NCI-H1436 (cell line): ENCODE measurements at places on chromosomes 11 and 22.
A peak's percentile ranks its signal among the peaks of the same experiment; 100 is the strongest.

DNA sequence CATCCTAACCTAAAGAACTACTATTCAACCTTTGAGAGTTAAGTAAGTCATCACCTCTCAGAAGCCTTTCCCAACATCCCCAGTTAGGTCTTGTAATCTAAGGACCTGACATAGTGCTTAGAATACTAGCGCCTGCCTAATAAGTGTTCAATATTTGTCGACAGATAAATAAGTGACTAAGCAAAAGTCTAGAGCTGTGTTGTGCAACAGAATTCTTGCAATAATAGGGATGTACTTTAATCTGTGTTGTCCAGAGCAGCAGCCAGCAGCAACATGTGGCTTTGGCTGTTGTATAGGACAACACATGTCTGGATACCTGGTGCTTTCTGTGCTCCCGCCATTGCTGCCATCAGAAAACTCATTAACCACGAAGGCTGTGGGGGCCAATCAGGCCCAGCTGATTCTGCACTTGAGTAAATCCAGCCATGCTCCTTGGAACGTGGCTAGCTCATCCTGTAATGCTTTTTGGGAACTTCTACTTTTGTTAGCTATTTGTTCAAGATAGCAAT lies 66.8 kb upstream of the NTM start:
- no peak for DNase-seq

GRCh38 chr22:24422102-24422665 lies 5.2 kb upstream of the ADORA2A start:
- DNase-seq: no peak

- no peak for DNase-seq
These were observed 179.2 kb downstream of the SPON1 start for GRCh38 chr11:14141676-14142075.

GRCh38 chr11:1049911-1050580 lies 13.5 kb upstream of the MUC6 start:
- no peak for DNase-seq

DNA sequence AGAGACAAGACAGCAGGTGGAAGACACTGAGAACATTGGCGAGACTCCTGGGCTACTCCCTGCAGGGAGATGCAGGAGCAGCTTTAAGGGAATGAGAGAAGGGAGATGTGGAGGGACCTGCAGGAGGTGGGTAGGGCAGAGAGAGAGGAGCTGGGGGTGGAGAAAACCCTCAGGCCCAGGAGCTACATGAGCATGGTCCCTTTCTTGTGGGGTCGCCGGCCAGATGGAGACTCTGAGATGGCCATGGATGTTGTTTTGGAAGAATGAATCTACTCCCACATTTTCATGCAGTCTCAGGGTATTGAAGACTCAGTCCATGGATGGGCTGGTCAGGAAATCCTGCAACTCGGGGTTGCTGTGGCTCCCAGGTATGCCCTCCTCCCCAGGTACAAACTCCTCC lies 1381.9 kb downstream of the TBC1D22A start:
- DNase-seq: no peak

DNA sequence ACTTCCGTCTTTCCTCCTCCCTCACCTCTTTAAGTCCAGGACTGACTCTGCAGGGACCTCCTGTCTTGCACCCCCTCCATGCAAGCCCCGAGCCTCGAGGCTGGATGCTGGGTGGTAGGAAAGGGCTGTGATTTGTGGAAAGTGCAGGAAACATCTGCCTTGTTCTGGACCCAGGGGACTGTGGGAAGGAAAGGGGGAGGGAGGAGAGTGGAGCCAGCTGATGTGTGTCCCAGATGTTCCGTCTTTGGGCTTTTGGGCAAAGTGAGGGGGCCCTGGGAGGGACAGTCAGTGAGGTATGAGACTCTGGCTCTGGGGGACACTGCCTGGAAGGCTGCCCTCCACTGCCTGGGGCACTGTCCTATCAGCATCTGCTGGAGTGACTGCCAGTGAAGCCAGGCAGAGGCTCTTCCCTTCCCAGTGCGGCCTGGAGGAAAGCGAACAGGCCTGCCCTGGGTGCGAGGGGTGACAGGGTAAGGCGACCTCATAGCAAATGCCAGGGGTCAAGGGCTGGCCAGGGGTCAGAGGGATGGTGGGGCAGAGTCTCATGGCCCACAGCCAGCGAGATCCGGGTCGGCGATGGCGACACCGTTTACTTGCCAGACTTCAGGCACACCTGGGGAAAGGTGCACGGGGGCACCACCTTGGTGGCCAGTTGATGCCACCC lies 1.7 kb downstream of the MRGPRD start:
- no peak for DNase-seq

DNA sequence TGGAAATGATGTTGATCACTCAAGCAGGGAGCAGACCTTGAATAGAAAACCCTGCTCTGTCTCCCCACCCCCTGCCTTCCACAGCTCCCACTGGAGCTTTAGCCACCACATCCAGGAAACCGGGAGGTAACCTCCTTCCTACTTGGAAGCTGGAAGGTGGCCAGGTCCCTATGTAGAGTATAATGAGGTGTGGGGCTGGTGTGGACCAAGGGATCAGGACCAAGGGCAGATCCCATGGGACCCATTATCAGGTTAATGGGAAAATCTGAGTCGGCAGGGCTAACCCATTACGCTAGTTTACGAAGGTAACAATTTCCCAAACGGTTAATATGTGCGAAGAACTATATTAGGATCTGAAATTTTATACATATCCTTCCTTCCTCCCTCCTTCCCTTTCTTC lies 321.9 kb downstream of the MIAT start:
- DNase-seq: no peak

DNA sequence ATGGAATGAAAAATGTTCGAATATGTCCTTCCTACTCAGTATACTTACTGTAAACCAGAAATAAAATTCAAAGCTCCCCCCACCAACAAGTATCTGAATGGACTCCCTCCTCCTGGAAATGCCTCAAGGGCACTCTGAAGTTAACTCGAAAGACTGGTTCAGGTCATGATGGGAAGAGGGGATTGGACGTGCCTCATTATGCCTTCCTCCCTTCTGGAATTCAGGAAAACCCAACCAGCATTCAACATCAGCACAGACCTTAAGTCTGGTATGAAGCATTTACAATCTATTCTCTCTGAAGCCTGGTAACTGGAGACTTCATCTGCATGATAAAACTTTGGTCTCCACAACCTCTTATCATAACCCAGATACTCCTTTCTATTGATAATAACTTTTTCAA lies 428.3 kb upstream of the RAG2 start:
- no peak for DNase-seq

- peak; percentile 63 for DNase-seq
These were observed 10.6 kb downstream of the FREY1 start for GRCh38 chr11:45896422-45896984.

DNA sequence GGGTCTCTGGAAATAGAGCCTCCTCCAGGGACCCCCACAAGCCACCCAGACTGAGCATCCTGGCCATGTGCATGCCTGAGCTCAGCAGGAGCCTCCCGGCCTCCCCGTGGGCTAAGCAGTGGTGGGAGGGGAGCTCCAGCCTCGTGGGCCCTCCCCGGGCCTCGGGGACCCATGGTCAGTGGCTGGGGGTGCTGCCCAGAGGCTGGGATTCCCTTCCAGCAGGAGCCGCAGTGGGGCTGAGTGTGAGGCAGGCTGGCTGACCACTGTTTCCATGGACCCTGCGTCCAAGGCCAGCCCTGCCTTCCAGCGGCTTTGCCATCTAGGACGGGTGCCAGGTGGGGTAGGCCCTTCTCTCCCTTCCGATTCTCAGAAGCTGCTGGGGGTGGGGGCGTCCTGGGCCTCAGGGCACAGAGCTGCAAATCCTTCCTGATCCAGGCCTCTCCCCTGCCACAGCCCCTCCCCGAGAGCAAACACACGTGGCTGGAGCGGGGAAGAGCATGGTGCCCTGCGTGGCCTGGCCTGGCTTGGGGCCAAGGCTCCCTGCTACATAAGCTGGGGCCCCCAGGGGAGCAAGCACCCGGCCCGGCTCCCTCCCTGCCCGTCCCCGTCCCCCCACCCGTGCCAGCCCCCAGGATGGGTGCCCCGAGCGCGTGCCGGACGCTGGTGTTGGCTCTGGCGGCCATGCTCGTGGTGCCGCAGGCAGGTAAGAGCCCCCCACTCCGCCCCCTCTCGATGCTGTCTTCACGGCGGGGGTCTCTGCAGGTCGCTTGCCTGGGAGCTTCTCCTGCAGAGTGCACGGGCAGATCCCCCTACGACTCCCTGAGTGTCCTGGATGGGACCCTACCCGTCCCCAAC lies at the start of gene MUC5B:
Gene MUC5B (plus strand): TSS at position 576 of the 855 bp plus-strand sequence. CDS start 58 bp downstream, at position 634.
- no peak for DNase-seq

- DNase-seq: no peak
These were observed 35.8 kb upstream of the MYO18B start for GRCh38 chr22:25706197-25706596.

DNA sequence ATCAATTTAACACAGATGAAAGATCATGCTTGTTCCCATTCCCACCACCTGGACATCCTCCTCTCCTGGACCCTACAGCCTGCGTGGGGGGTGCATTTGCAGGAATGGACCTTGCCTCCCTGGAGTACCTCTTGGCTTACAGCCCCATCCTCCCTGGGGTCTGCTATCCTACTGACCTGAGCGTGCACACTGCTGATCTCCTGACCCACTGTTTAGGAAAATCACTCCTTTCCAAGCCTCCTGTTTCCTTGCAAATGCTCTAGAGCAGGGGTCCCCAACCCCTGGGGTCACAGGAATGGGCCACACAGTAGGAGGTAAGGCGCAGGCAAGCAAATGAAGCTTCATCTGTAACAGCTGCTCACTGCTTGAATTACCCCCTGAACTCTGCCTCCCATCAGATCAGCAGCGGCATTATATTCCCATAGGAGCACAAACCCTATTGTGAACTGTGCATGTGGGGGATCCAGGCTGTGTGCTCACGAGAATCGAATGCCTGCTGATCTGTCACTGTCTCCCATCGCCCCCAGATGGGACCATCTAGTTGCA lies 88.2 kb upstream of the SEPTIN5 start:
- no peak for DNase-seq

- DNase-seq: peak; percentile 10
These were observed 3.3 kb upstream of the SHISA8 start for GRCh38 chr22:41917903-41918791.

GRCh38 chr11:117673602-117674001 lies 123.4 kb downstream of the DSCAML1 start:
- no peak for DNase-seq

DNA sequence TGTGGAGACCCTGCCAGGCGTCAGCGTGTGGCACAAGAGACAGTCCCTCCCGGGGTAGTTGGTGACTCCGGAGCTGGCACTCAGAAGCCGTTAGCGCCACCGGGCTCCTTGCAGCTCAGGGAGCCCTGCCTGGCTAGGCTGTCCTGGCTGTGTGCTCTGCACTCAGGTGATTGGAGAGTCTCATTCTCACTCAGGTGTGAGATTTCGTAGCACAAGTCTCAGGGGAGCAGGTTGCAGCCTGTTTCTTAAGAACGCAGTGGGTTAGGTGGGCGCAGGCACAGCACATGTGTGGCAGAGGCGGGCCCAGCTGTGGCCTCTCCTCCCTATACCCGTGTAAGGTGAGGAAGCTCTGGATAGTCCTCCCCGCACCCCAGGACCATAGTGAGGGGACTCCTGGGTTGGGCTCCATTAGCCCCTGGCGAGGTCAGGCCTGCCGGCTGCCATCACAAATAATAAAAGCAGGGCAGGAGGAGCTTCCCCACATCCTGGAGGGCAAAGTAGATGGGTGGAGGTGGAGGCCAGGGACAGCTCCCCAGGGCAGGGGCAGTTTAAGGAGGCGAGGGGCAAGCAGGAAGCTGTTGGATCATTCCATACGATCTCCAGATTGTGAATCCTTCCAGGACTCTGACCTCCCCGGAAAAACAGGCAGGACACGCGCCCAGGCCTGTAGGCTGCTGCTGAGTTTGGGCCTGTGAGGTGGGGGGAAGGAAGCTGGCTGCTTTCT lies 39.4 kb downstream of the SBF1 start:
- DNase-seq: no peak

GRCh38 chr11:7457211-7457610 lies 28.1 kb upstream of the OLFML1 start:
- DNase-seq: no peak

GRCh38 chr22:41397143-41397811 lies 15.5 kb downstream of the TEF start:
- DNase-seq: no peak

- no peak for DNase-seq
These were observed 106.6 kb upstream of the GALNT18 start for GRCh38 chr11:11728386-11728785.

DNA sequence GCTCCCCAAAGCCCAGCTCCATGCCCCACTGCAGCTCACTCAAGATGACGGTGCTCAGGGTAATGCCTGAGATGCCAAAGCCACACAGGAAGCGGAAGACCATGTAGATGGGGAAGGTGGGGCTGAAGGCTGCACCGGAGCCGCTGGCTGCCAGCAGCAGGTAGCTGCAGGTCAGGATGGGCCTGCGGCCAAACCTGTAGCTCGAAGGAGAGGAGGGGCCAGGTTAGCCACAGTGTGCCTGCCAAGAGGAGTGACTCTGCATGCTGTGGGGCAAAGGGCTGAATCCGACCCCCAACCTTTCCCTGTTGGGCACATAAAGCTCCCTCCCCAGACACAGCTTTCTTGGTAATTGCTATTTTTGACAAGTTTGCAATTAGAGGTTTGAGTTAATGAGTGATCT lies 14.9 kb upstream of the SLC22A6 start:
- no peak for DNase-seq

GRCh38 chr11:75233754-75234172 lies 6.8 kb upstream of the TPBGL start:
- no peak for DNase-seq

DNA sequence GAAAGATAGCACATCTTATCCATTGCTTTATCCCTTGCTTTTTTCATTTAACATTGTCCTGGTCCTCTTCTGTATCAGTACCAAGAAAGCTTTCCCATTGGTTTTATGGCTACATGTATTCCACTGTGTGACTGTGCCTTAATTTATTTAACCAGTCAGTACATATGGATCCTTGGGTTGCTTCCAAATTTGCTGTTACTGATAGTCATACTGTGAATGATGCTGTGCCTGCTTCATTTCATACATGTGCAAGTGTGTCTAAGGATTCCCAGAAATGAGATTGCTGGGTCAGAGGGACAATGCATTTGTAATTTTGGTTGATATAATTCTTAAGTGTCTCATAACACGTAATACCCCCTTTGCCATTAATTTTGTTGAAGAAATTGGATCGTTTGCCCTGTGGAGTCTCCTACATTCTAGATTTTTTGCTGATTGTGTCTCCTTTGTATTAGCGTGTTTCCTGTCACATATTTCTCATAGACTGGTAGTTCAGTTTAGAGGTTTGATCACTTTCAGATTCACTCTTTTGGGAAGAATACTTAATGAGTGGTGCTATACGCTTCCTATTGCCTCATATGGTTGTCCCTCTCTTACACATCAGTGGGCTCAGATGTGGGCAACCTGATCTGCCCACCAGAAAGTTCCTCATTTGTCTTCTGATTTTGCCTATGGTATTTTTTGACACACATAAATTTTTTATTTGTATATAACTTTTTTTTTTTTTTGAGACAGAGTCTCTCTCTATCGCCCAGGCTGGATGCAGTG lies 35.3 kb downstream of the MYBPC3 start:
- no peak for DNase-seq

DNA sequence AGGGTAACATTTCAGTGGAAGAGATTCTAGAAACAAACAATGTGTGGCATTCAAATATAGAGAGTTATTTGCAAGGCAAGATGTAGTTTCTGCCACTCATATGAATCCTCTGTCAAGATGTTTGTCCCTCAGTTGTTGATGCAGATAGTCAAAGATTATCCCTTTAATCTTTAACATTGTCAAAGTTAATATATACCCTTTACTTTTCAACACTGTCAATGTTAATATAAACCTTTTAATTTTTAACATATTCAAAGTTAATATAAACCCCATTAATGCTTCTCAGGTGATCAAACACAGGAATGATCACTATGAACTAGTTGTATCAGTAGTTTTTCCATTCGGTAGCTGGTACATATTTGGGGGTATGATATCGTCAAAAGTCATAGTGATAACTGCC lies 51.9 kb upstream of the PICALM start:
- DNase-seq: no peak
